ENCODE measurements at places on chromosomes 5 and 9.
A peak's percentile ranks its signal among the peaks of the same experiment; 100 is the strongest.

DNA sequence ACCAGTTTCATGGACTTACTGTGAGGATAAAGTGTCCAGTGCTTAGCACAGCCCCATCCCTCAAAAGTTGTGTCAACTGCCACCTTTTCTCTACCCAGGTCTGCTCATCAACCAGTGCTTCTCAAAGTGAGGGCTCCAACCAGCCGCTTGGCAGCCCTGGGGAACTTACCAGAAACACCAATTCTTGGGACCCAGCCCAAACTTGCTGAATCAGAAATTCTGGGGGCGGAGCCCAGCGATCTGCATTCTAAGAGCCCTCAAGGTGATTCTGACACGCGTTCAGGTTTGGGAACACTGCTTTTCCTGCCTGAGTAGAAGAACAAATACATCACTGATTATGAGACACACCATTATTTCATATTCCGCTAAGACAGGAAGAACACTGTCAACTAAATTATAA is 132.0 kb downstream of the NSG2 start:
- no peak for DNase-seq

DNA sequence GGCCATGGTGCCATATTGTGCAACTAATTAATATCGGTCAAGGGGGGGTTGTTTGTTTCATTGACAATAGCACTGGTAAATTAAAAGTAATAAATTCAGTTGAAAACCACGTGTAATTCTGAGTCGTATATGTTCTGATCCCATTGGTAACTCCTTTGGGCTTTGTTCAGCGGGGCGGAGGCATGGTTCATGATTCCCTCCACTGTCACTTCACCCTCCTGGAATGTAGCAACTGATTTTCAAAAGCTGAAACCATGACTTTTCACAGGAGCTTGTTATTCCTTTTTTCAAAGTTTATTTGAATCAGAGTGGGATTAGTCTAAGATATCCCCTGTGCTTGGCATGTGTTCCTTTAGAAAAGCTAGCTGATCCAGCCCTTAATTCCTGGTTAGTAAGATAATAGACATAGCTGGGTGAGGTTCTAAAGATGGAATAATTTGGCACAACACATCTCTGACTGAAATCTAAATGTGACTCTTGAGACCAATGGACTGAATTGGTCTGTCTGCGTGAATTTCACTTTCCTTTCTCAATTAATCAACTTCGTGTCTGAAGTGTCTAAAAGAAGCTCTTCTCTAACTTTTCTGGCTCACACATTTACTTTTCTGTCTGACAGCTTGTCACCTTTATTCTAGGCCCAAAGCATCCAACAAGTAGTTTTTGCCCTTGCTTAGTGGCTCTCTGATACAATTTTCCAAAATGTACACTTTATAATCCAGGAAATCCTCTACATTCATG is 185.7 kb upstream of the VCAN start:
- DNase-seq, result no peak

GRCh38 chr9:111038331-111039230 is at the start of gene LPAR1:
Gene LPAR1 (minus strand): TSS chr9:111038470. CDS start chr9:110972117, 66,353 bp downstream.
- peak; percentile 34 for DNase-seq

GRCh38 chr5:10324518-10325370 is 17.0 kb upstream of the CMBL start:
- no peak for DNase-seq

DNA sequence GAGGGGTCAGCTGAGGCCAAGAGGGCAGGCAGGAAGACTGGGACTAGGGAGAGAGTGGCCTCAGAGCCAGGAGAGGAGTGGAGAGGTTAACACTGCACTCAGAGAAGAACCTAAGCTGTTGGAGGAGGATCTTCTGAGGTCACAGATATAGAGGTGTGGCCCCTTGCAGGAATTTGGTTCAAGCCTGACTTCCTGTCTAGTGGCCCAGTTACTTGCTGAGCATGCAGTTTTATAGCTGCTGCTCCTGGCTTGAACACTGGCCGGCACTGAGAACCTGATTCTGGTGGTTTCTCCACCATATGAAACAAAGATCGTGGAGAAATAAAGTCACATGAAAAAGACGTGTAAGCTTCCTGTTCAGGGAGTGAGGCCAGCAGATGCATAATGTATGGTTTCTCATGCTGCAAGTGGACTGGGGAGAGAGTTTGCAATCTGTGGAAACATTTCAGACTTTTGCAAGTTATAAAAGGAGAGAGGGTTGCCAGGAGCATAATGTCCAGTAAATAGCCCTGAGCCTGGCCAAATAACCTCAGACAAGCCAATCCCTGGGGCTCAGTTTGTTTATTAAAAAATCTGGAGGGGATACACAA is 82.6 kb downstream of the GALNT10 start:
- peak; percentile 27 for DNase-seq

DNA sequence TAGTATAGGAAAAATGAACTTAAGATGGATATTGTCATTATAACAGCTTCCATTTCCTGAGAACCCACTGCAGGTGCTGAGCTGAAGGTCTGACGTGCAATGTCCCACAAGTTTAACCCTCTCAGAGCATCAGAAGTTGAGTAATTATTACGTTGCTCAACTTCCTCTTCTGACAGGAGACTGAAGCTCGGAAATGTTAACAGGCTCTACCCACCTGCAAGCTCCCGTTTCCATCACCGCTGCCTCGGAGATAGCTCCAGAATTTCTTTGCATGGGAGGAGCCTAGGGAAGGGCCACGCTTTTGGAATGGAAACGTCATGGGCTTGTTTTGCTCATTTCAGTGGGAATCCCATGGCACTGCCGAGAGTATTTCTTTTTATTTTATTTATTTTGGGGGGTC is 1.0 kb upstream of the NTMT1 start:
- DNase-seq, result peak; percentile 34

DNA sequence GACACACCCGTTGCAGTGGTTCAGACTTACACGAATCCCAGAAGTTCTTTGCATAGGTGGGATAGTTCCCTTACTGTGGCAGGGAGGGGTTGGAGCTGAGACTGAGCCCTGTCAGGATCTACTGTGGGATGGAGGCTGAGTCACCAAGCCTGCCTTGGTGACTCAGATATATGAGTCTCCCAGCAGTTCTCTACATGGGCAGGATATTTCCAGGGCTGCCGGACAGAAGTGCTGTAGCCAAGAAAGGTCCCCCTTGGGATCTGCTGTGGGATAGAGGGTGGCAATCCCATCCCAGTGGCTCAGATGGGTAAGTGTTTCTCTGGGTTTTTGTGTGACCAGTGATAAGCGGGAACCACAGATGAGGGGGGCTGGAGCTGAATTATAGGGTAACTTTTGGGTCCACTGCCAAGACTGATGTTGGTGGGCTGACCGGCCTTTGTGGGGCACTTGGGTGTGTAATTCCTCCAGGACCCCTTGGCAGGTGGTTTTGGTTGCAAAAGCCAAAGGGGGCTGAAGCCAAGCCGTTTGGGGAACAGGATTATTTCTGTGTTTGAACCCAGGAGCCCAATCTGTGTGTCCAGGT is 18.7 kb downstream of the XRCC4 start:
- DNase-seq, result no peak

Data from GDM1 (cell line).